ENCODE measurements at places on chromosomes 7 and 10.

- no peak for DNase-seq
These were observed 38.4 kb upstream of the NPFFR1 start for GRCh38 chr10:70321897-70322890.

DNA sequence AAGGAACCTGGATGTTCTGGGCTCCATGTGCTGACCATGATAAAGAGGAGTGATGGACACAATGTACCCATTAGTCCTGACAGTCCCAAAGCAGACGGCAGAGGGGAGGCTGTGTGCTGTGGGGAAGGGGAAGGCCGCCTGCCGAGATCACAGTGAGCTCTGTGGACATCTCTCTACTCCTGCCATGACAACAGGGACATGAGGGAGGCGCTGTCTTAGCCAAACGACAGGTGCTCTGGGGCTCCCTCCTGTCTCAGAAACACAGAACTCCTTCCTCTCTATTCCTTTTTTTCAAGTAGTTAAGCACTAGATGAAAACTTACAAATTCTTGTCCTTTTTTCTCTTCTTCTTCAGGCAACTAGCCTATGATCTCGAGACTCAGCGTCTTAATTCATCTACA, 113.1 kb downstream of the RNF32 start:
- DNase-seq: no peak

DNA sequence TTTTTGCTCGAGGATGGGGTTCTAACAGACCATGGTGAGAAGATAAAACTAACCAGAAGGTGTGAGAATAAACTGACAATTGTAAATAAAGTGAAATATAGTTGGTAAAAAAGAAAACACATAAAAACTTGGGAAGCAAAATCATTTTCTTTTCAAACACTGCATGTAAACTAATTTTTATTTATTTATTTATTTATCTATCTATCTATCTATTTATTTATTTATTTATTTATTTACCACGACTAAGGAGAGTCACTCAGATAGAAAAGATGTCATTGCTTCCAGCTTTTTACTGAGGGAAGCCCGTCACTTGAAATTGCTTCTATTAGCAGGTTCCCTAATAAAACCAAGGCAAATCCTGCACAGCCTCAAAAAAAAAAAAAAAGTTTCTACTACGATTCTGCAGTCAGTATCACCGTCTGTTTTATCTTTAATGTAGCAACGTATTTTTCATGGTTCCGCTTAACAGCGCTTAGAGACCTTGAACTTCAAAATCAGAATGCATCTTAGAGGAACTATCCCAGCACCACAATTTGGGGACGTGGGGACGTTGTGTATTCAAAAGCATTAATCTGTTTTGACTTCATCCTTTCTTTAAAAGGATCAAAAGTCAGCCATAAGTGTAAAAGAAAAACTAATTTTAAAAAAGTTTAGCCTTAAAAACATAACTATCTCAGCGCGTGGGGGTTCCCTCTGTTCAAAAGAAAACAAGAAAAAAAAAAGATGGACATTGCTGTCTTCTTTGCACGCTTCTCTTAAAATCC, 33.3 kb upstream of the EBLN1 start:
- DNase-seq: no peak

GRCh38 chr7:1227814-1228544, 4.7 kb upstream of the UNCX start:
- DNase-seq: no peak

GRCh38 chr7:100506356-100506923, 22.7 kb downstream of the NYAP1 start:
- no peak for DNase-seq

DNA sequence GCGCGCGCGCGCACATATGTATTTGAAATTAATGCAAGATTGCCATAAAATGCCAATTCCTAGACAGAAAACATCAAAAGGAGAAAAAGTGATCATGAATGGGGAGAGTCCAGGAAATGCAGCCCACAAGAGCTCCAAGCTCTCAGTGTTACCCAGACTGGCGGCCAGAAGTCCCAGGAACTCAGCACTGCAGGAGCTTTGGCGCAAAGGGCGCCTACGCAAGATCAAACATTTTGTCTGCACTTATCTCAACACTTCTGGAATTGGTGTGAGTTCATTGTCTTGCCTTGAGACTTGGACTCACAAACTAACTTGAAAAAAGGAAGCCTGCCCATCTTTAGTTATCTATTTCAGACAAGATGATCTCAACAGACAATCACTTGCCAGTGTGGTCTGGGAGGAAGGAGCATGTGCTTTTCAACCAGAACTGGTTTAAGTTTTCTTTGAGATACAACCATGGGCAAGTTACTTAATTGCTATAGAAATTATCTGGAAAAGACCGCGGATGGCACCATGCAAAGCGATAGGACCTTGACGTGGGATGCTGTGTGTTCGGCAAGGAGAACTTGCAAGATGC, 77.2 kb downstream of the KIAA1549 start:
- no peak for DNase-seq

DNA sequence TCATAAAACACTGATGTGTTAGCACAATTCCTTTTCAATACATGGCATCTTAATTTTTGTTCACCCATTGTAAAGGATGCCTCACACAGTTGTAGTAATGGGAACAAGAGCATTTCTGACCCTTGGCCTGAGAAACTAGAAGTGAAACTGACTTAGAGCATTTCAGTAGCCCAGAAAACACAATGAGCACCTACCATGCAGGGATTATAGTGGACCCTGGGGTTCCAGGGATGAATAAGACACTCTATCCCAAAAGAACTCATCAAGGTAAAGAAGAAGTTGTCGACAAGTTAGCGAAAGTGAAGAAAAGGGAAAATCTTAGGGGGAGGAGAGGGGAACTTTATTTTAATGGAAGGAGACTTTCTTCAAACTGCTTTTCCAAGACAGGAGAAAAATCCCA, 125.6 kb downstream of the NT5C2 start:
- no peak for DNase-seq

DNA sequence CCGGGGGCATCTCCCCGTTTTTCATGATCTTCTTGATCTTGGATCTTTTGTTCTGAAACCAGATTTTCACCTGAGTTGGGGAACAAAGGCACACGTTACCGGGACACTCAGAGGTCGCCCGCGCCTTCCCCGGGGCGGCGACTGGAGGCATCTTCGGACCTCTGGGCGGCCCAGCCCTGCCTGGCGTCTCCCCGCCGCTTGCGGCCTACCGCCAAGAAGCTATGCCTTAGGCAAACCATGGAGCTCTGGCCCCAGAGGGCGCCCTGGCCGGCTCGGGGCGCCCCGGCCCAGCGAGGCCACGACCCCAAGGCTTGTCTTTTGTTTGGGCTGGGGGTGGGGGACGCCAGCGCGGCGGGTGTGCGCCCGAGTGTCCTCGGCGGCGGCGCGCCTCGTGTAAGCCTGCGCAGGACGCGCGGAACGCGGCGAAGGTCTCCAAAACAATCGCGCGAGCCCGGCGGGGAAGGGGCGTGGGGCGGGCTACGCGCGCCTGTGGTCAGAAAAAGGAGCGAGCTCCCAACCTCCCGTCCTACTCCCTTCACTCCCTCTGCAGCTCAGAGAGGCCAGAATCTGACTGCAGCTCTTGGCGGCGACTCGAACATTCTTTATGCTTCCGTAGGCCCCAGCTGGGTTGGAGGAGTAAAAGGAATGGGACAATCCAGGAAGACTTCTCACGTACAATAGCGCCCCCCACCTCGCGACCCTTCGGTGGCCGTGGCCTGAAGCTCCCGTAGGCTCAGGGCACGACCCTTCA, 3.5 kb downstream of the DLX5 start:
- DNase-seq: no peak

DNA sequence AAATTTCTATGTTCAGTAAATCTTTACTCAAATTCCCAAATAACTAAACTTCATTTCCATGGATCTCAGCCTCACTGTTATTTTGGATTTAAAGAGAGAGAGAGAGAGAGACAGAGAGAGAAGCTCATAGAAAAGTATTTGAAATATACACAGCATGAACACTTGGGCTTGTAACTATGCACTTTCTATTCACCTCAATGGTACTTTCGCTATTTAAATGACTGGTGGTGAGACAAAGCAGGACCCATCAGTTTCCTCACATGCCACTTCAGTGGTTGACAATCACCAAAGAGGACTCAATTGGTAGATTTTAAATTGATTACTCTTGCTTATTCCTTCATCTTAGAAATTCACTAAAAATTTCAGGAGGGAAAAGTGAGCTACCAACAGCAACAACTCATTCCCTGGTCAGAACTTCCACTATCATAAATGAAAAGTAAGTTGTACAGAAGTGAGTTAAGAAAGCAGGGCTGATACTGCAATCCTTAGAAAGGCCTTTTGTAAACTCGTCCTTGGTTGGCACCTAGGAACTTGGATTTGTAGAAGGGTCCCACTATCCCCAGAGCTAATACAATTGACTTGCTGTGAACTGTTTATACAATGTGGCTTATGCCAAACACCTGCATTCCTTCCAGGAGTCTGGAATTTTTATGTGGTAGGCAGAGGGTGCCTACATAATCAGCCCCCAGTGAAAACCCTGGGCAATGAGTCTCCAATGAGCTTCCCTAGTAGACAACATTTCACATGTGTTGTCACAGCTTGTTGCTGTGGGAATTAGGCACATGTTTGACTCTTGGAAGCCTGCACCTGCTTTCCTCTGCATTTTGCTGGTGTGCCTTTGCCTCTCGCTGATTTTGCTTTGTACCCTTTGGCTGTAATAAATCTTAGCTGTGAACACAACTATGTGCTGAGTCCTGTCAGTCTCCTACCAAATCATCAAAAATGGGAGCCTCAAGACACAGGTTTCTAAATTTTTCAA, 10.8 kb downstream of the ERLIN1 start:
- no peak for DNase-seq

GRCh38 chr10:93032105-93032808, 28.3 kb upstream of the CYP26C1 start:
- DNase-seq: no peak

DNA sequence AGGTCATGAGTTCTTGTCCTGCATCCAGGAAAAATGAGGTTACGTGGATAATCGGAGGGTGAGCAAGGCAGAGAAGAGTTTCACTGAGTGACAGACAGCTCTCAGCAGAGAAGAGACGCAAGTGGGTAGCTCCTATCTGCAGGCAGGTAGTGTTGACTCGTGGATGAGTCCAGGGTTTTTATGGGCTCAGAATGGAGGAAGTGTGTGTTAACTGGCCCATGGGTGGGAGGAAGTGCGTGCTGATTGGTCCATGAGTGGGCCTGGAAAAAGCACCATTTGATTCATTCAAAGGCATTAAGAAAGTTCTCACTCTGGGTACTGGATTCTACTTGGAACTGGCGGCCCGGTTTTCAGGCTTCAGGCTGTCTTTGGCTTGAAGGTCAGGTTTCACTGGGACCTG, 4.8 kb upstream of the DMTF1 start:
- no peak for DNase-seq

GRCh38 chr10:112218960-112219359, 35.4 kb upstream of the GPAM start:
- no peak for DNase-seq

DNA sequence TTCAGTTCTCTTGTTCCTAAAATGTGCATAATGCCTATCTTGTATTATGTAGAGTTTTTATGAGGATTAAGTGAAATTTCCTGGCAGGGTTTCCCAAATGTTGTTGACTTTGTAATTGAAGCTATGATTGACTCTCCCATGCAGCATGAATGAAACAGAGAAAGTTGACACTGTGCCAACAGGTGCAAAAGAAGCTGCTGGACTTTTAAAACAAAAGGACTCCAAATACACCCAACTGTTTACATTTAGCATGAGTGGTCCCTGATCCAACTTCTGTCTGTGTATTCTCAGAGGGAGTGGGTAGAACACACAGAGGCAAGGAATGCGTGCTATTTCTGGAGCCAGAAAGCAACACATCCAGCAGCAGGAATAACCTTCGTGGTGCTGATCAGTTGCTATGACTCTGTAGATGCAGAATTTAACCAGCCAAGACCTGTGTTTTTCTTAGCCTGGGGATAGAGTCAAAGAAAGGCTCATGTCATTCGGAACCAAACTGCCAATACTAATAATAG, 14.4 kb upstream of the RBM20 start:
- DNase-seq: peak; percentile 58

GRCh38 chr7:66927348-66927948, 6.4 kb downstream of the TMEM248 start:
- DNase-seq: no peak

DNA sequence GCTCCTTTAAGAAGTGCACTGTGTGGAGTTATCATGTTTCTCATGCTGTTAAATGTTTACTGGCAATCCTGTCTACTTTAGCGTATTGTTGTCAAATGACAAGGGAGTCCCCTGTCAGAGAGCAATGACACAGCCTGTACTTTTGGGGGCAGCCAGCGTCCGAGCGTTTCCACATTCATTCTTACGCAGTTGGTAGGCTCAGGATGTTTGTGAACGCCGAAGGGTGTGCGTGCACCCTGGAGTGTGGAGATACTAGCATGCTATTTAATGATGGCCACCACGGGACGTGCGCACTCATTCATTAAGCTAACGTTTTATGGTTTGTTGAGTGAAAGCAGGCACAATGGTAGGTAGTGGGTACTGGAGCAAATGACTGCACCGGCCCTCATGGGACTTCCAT, 48.0 kb downstream of the CUX1 start:
- no peak for DNase-seq

GRCh38 chr10:82191653-82192052, 316.7 kb downstream of the NRG3 start:
- no peak for DNase-seq

GRCh38 chr7:44124822-44125202, 1.5 kb upstream of the POLD2 start:
- DNase-seq: no peak
